Stimulated activated CD4-positive, alpha-beta T cell treated with anti-CD3 and anti-CD28 coated beads, Interleukin-1b, Interleukin-23, amount 100 ng/mL, for 4 hours (primary cell): ENCODE measurements at places on chromosomes 12 and 14.

DNA sequence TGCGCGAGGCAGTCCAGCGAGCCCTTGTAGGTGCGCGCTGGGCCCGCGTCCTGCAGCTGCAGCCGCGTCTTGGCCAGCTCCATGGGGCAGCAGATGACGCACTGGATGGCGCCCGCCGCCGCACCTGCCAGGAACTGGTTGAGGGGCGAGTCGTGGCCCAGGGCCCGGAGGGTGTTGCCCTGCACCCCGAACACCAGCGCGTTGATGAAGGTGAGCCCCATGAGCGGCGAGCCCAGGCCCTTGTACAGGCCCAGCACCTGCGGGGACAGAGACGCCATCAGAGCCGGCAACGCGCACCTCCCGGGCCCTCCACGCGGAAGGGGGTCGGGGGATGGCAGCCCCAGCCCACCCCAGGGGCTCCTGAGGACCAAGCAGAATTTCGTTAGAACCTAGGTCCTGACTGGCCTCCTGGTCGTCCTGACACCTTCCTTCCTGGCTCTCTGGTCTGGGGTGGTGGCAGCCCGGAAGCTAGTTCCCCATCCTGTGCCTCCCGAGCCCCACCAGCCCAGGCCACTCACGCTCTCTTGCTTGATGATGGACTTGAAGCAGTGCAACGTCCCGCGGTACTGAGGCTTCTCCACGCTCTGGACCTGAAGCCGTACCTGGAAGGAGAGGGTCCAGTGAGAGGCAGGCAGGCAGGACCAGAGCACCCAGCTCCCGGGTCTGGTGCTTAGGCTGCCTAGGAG is 13.3 kb downstream of the SLC25A29 start:
- no peak for DNase-seq

DNA sequence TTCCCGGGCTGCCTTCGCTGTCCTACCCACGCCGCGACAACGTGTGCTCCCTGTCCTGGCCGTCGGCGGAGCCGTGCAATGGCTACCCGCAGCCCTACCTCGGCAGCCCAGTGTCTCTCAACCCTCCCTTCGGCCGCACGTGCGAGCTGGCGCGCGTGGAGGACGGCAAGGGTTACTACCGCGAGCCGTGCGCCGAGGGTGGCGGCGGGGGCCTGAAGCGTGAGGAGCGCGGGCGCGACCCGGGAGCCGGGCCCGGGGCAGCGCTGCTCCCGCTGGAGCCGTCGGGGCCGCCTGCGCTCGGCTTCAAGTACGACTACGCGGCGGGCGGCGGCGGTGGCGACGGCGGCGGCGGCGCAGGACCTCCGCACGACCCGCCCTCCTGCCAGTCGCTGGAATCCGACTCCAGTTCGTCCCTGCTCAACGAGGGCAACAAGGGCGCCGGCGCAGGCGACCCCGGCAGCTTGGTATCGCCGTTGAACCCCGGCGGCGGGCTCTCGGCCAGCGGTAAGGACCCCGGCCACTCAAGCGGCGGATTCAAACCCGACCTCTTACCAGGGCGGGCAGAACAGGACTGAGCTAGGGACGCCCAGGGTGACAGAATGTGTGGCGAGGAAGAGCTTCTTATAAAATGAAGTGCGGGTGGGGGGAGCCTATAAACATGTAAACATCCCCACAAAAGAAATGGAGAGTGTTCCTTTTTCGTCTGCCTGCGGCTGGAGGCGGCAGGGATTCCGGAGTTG is 503 bp downstream of the HOXC12 start:
- no peak for DNase-seq

DNA sequence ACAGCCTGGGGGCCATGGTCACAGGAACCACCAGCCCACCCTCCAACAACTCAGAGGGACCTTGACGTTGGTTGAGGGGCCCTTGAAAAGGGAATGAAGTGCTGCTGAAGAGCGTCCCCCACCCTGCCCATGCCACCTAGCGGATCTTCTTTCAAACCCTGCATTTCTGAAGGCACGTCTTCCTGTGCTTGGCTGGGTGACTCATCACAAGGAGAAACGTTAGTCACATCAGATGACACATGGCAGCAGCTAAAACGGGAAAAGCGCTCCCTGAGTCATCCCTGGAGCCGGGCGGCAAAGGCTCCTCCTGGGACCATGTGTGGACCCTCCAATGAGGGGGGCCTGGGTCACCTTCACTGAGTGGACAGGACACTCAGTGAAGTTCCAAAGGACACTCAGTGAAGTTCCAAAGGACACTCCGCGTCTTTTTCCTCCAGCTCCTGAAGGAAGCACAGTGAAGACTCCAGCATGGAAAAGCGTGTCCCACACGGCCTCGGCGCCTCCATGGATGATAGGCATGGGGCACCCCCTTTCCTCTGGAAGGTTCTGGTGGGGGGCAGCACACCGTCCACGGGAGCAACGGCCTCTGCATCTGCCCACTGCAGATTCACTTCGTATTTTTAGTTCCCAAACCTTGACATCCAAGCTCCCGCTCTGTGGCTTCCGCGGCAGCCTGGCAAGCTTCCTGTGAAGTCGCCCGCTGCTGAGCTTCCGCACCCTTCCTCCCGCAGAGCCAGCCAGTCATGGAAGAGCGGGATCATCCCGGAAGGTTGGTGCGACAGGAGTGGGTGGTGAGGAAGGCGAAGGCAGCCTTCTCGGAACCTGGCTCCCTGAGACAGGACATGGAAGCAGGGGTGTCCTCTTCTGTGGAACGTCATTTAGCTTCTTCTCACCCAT is 383.4 kb downstream of the VRK1 start:
- DNase-seq = peak; percentile 18

DNA sequence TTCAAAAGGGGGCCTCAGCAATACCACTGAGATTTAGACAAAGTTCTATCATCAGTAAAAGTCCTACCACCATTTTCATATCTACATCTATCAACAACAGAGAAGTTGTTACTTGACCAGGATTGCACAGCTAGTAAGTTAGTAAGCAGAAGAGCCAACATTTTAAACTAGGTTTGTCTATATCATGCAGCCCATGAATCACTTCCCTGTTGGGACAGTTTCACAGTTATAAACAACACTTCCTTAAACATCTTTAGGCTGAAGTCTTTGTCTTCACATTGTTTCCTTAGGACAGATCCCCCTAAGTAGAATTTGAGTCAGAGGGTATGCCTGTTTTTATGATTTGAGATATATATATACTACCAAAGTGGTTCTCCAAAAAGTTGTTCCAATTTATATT is 68.5 kb downstream of the DAO start:
- no peak for DNase-seq

DNA sequence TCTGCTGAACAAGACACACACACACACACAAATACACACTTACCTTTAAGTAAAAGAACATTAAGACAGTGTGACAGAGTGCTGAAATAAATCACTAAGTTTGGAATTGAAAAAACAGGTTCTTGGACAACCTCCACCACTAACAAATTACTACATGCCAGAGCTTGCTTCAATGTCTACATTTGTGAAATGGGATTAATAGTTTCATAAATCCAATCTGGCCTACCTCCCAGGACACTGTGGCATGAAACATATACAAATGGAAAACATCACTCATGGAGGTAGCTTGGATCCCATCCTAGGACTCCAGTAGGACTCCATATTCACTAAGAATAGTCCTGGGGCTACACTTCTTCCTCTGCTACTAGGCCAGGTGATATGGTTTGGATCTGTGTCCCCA is 8.2 kb upstream of the CCDC60 start:
- DNase-seq = no peak

GRCh38 chr12:29702972-29703371 is 80.8 kb downstream of the TMTC1 start:
- no peak for DNase-seq

DNA sequence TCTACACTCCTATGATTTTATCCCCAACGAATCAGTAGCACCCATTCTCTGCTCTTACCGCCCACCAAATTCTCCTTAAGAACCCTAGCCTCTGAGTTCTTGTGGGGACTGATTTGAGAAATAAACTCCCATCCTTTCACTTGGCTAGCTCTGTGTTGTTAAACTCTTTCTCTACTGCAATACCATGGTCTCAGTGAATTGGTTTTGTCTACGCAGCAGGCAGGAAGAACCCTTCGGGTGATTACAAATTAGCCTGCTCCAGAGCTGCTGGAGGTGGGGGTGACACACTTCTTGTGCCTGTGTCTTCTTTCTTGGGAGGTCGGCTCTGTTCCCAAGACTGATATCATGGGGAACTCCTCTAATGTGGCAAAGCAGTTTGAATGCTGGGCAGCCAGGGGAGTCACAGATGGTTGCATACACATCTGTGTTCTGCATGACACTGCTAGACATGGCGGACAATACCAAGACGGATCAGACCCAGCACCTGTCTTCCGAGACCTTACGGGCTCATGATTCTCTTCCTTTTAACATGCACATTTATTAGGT is 1.6 kb upstream of the C1S start:
- no peak for DNase-seq

GRCh38 chr12:53755893-53756292 is 4.1 kb upstream of the CISTR start:
- DNase-seq = no peak

- DNase-seq = no peak
Measured at GRCh38 chr12:27505761-27506160, 18.2 kb upstream of the PPFIBP1 start.

DNA sequence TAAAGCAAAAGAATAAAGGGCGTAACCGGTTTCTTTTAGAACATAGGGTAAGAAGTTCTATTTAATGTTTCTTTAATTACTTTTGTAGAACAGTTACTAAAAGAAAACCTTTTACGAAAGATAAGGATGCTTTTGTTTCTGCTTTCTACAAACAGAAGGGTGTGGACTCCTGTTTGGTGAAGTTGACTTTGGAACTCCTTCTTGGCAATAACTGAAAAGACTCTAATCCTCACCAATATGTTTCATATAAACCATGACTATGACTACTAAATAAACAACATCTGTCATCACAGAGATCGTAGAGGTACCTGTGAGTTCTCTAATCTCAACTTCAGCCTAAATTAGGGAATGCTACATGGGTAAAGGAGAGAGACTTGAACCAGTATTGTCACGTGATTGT is 210.8 kb upstream of the FLRT2 start:
- no peak for DNase-seq

- DNase-seq = peak; percentile 46
Measured at GRCh38 chr14:21913759-21914158, 240.1 kb upstream of the OR4E1 start.
